ENCODE measurements at places on chromosomes 2 and 18.

DNA sequence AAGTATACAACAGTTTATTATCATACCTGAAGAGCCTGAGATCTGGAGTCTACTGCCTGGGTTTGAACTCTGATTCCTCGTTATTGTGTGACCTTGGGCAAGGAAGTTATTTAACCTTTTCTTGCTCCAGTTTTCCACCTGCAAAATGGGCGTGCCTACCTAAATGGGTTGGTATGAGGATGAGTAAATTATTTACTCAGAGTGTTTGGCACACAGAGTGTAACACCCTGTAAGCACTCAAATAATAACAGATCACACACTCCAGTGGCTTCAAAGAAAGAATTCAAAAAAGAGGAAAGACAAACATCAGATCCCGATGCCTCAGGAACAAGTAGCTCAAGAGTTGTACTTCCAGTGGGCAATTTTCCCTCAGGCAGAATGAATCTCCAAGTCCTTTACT lies 2.4 kb downstream of the SRD5A2 start:
- no peak for DNase-seq

DNA sequence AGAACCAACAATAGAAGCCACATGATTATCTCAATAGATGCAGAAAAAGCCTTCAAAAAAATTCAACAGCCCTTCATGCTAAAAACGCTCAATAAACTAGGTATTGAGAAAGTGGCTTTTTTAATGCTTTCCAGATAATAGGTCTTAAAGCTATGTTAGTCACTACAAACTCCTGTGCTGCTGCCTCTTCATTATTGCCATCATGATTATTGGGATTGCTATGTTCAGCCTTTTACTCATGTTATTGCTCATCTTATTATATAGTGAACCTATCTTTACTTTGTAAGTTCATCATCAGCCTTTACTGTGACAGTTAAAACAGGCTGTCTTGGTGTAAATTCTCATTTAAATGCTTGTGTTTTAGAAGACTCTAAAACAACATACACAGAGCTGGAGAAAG lies 1557.2 kb upstream of the ZEB2 start:
- DNase-seq = no peak

- DNase-seq = no peak
Observed at GRCh38 chr2:38264396-38265221, 112.5 kb downstream of the ATL2 start.

- DNase-seq = no peak
Observed at GRCh38 chr2:177942731-177943130, 129.8 kb downstream of the PDE11A start.

- no peak for DNase-seq
Observed at GRCh38 chr2:166314022-166314759, 61.6 kb downstream of the SCN9A start.

GRCh38 chr2:208356846-208357574 lies 49.6 kb upstream of the PTH2R start:
- no peak for DNase-seq

DNA sequence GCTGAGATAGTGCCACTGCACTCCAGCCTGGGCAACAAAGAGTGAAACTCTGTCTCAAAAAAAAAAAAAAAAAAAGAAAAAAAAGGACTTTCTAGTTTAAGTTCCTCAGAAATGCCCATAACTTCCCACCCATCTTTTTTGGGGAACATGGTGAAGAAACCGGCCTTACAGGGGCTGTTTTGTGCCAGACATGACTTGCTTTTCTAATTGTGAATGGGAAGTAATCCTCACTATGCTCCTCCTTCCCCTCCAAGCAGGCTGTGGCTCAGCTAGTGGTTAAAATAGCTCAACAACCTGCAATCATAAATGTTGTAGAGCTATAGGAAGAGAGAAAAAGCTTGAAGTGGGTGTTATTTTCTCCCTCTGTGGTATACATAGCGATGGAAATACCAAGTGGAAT lies 34.1 kb upstream of the OLA1 start:
- DNase-seq = no peak

DNA sequence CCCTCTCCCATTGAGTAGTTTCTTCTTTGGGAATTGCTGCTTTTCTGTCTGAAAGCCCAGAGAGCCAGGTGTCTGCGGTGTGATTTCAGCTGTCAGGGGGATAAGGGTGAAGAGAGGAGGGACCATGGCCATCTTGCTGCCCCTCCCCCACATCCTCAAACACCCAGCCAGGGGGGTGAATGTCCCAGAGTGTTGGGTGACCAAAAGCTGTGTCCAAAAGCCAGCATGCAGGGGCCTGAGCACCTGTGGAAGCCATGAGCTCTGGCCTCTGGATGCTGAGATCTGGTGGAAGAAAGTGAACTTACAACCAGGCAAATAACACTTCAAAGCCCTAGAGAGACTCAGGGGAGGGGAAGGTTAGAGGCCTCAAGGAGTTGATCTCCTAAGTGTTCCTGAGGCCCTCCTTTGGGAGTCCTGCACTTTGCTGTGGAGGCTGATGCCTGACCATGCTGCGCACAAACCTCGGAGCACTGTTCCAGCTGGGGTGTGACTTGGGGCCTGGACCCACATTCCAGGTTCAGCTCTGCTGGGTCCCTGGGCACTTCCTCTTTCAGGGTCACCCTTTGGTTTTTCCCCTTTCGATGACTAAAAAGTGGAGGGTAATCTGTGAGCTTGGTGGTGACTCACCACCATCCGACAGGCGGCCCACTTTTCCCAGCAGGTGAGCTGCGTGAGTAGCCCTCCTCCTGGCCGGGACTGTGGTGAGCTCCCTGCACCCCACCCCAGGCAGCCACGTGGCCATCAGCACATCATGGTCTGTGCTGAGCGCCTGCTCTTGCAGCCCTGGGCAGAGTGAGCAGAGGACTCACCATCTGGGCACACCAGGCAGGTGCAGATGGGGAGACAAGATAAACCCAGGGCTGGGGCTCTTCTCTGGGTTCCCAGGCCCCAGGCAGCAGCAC lies 66.8 kb upstream of the FOSL2 start:
- no peak for DNase-seq

DNA sequence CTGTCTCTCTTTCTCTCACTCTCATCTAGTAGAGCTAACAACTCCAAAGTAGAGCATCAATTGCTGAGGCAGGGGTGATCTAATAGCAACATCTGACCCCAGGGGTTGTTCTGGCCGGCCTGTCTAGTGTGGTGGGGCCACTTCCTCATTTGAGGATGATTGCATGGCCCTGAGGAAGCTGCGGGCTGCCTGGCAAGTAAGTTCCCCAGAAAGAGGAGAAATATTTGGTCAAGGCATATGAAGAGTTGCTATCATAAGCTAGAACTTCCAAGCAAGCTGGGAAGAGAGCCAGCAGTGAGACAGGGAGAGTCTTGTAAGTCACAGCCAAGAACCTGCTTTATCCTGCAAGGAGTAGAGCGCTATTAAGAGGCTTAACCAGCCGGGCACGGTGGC lies 50.8 kb upstream of the TMEM87B start:
- DNase-seq = no peak

DNA sequence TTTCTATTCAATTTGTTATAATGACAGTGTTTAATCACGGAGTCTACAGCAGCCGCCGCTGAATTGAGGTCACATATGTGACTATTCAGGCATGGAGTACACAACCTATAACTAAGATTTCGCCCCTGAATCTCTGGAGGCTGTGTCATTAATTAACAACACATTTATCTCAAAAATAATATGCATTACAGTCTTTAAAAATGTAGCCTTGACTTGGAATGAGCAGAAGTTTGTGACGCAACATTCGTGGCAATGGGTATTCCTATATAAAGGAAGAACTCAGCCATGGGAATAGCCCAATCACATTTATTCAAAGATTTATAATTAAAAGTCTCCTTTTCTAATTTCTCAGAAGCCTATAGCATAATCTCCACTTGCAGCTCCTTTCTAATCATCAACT lies 60.6 kb upstream of the LYPD1 start:
- no peak for DNase-seq

GRCh38 chr18:22169889-22170420 lies 566 bp downstream of the GATA6 start:
- no peak for DNase-seq

- no peak for DNase-seq
Observed at GRCh38 chr18:23673725-23674124, 11.0 kb upstream of the ANKRD29 start.

DNA sequence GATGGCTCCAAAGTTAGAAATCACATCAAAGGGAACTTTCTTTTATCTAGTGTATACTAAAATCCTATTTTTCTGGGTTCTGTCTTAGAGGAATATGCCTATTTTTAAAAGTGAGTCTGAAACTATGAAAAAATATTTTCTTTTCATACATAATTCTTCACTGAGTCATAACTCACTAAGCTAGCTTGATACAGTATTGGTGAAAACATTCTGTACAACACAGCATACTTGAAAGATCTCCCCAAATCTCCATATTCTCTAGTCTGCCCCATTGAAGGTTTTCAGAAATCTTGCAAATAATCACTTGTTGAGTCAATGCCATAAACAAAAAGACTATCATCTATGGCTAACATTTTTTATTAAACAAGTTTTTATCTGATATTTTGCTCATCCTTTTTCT lies 44.5 kb downstream of the COL3A1 start:
- DNase-seq = no peak

GRCh38 chr2:100675855-100676254 lies 113.1 kb downstream of the PDCL3 start:
- DNase-seq = no peak

DNA sequence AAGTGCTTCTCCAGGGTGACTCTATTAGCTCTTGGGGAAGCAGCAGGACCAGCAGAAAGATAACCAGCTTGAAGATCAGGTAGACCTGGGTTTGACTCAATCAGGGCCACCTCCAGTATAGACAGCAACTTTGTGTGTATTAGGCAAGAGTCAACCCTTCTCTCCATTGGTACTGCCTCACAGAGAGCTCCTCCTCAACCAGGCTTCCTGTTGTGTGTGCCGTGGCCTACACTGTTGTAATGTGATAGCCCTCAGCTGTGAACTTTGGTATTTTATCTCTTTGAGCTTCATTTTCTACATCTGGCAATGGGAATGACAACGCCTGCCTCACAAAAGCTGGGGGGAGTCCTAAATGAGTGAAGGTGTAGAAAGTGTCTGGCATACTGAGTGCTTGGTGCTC lies 17.0 kb upstream of the MAP3K20 start:
- DNase-seq = no peak

GRCh38 chr2:180933332-180933731 lies 47.1 kb upstream of the UBE2E3 start:
- DNase-seq = no peak

GRCh38 chr2:120875431-120875830 lies 139.8 kb downstream of the GLI2 start:
- no peak for DNase-seq

DNA sequence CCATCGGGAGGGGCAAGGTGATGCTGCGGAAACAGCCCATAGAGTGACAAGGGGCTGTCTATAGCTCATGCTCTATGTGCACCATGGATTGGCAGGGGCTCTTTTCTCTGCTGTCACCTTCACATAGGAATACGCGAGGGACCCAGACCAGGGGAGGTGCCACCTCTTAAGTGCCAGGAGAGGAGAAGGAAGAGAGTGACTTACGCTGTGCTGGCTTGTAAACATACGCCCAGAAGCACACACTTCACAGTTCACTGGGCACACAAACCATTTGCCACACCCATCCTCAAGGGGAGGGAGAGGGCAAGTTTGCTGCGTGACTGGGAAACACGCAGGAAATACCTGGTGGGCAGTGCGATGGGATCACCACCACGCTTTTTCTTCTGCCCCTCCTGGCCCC lies 65.1 kb upstream of the GPR45 start:
- no peak for DNase-seq

DNA sequence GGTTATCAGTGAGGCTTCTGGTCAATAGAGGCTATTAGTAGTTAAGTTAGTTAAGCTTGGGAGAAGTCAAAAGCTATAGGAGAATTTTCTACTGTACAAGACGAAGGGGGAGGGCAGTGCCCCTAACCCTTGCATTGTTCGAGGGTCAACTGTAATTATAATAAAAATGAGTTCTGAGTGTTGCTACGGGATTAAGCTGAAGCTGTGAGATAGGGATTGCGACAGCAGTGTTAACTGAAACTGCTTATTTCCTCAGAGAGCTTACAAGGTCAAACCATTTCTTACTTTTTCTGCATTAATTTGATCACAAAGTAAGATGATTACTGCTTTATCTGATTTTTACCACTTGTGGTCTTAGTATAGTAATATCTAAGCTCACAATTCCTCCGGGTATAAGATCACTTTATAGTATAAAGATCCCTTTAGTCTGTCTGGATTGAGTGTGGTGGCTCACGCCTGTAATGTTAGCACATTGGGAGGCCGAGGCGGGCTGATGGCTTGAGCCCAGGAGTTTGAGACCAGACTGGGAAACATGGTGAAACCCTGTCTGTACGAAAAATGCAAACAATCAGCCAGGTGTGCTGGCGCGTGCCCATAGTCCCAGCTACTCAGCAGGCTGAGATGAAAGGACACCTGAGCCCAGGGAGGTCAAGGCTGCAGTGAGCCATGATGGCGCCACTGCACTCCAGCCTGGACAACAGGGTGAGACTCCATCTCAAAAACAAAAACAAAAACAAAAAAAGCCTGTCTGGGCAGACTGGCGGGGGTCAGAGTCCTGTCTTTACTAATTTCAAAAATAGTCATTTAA lies 119.5 kb upstream of the TLK1 start:
- no peak for DNase-seq

GRCh38 chr2:161136696-161137324 lies 23.4 kb upstream of the TANK start:
- DNase-seq = no peak

DNA sequence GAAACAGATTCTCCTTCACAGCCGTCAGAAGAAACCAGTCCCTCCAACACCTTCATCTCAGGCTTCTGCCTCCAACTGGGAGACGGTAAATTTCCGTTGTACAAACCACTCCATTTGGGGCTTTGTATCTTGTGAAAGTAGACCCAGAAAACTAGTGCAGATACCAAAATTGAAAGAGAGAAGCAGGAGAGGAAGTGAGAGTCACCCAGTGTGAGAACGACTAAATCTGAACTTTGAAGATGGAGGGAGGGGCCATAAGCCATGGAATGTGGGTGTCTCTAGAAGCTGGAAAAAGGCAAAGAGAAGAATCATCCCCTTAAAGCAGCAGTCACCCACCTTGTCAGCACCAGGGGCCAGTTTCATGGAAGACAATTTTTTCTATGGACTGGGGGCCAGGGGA lies 88.3 kb upstream of the LRATD1 start:
- no peak for DNase-seq

DNA sequence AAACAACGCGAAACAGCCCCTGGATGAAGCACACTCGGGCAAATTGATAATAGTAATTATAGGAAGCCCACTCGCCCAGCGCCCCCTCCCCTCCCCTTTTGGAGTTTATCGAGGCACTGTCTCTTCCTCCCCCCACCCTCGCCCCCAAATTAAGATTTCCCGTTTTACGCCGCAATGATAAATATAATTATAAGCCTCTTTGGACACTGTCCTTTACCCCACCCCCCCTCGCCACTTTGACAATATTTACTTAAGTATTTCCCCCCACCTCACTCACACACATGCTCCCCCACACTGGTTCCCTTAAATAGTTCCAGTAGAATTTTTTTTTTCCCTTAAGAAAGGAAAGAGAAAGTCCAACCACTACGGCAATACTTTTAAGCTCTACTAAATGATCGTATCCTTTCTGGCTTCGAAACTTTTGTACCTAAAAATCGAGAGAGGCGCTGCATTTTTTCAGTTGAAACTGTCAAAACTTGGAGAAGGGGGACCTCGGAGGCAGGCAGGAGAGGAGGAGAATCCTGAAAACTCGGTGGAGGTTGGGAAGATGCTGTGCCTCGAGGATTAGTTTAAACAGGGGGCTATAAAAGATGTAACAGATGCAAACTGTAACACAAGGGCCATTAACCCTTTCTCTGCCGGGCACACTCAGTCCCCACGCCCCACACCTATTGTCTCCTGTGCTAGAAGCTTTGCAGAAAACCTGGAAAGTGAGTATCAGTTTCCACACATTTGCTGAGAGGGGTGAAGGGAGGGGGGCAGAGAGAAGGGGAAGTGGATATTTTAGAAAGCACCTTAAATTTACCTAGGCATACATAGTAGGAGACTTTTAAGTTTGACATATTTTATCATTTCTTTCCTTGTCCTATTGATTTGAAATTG lies 1.8 kb downstream of the ZEB2 start:
- DNase-seq = no peak
